Prostate gland (tissue), 2 donors: ENCODE measurements at places on chromosomes 1 and 21.
A peak's percentile ranks its signal among the peaks of the same experiment; 100 is the strongest.

GRCh38 chr1:202343652-202344349 is 2.1 kb upstream of the UBE2T start:
- DNase-seq = no peak

DNA sequence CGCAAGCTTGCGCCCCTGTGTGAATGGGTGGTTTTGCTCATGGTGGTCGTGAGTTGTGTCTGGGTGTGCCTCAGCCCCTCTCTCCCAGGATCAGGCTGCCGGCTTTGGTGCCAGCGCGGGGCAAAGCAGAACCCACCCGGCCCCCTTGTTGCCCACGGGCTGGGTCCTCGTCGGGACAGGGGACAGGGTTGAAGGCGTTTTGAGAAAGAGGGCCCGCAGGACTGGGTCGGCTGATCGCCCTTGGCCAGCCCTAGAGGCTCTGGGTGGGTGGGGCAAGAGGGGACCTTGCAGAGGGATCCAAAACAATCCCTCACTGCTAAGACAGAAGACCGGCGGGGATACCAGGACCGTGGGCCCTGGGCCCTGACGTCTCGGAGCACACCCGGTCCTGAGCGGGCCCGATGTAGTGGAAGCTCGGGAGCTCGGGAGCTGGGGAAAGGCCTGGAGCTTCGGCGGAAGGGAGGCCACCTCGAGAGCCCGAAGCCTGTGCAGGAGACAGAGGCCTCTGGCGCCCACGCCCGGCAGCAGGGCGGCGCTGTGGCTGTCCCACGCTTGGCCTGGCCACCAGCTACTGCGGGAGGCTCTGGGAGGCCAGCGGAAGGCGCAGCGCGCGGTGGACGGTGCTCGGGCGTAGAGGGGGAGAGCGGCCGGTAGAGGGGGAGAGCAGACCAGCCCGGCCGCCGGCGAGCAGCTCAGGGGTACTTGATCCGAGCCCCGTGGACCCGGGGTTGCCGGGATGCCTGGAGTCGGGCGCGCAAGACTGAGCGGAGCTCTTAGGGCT is 2.8 kb upstream of the ZNF678 start:
- no peak for DNase-seq

GRCh38 chr1:209106237-209106741 is 477.2 kb upstream of the CAMK1G start:
- DNase-seq = no peak

DNA sequence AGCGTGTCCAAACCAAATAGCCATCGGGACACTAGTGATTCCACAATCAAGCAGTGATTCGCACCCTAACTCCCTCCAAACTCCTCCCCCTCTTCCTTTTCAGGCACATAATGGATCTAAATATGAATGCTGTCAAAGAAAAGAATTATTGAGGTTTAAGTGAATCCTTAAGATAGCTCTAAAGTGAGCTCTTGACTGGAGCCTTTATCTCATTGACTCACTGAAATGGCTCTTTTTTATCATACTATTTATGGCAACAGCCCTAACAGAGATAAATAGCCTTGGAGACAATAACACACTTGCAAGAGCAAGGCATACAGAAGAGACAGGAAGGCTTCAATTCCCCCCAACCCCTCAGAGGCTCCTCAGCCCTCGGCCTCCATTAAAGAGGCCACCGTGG is 143.3 kb downstream of the PLXNA2 start:
- DNase-seq = no peak

GRCh38 chr1:62716397-62716796 is 28.2 kb upstream of the DOCK7 start:
- DNase-seq = no peak

- DNase-seq = no peak
Measured at GRCh38 chr1:13898406-13898805, 198.4 kb downstream of the PRDM2 start.

DNA sequence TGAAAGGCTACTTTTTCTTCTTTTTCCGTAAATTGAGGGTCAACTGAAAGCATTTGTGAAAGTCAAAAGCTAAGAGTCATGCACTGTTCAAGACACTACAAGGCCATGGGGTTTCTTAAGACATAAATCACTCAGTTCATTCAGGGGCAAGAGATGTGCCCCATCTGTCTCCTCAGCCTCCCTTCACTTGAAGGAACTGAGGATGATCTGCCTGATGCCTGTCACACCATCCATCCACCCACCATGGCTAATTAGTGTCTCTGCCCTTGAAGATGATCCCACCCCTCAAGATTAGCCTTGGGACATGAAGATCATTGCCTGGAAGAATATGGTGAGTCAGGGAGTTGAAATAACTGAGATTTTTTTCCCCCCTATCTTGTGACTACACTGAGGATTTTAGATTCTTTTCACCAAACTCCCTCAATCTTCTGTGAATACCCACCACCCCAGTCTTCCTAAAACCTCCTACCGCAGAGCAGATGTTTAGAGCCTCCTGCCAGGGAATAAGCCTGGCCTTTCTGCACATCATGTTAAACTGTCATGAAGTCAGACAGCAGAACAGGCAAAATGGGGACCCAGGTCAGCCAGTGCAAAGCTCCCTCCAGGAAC is 88.6 kb upstream of the LMO4 start:
- no peak for DNase-seq

DNA sequence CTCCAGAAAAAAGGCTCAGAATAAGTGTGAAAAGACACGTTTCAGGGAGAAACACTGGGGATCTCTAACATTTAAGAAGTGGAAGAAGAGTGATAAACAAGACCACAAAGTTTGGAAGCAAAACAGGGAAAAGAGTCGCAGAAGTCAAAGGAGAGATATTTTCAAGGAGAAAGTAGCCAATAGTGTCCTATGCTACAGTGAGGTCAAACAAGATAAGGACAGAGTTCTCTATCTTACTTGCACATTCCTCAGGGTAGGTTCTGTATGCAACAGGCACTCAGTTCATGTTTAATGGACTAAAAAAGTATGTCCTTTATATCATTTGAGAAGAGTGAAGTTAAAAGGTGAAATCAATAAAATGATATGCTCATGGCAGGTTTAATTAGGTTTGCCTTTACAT is 13.8 kb upstream of the EDEM3 start:
- DNase-seq = no peak

- DNase-seq = no peak
Measured at GRCh38 chr1:147390185-147390542, 147.7 kb downstream of the CHD1L start.

- no peak for DNase-seq
Measured at GRCh38 chr1:162994921-162995320, 74.2 kb upstream of the RGS4 start.

DNA sequence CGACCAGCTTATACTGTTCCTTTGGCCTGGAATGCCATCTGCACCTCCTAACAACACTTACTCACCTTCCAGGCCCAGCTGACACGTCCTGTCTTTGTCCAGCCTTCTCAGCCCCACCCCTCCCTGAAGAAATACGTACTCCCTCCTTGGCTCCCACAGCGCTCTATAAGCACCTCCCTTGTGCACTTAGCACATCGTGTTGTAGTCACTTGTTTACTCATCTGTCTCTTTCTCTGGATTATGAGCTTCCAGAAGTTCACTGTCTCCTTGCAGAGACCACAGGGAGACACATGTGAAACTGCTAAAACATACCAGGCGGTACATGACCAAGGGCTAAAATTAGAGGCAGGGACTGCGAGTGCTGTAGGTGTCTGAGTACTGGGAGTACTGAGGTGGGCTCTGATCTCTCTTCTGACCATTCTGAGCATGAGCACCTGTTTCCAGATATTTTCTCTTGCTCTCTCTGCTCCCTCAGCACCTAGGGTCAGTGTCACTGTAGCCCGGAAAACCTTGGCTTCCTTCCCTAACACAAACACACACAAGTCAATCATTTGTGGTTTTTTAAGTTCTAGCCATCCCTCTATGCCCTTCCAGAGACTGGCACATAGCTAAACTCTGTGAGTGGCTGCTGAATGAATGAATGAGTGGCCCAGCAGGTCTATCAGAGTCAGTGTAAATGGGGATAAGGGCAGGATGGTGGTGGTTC is 5.1 kb downstream of the DCST1 start:
- peak; percentile 81 for DNase-seq

GRCh38 chr1:92096317-92096716 is 16.2 kb downstream of the BTBD8 start:
- no peak for DNase-seq

DNA sequence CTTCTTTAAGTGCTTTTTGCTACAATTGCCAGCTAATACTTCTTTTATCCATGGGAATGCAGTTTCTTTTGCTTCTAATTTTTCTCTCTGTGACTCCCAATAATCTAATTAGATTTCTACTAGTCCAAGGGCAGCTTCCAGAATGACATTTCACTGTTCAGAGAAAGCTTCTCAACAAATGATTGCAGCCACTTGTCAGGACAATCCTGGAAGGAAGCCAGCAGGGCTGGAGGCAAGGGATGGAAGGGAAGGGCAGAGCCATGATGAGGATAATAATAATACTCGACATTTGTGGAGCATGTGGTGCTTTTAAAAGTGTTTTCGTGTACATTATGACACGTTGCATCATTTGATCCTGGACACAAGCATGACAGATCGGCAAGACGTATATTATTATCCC is 19.4 kb downstream of the F11R start:
- no peak for DNase-seq
